Fibroblast of skin of back (primary cell): ENCODE measurements at places on chromosomes 16 and 17.

GRCh38 chr17:48997827-48998586 lies 822 bp downstream of the IGF2BP1 start:
- peak; percentile 51 for DNase-seq

DNA sequence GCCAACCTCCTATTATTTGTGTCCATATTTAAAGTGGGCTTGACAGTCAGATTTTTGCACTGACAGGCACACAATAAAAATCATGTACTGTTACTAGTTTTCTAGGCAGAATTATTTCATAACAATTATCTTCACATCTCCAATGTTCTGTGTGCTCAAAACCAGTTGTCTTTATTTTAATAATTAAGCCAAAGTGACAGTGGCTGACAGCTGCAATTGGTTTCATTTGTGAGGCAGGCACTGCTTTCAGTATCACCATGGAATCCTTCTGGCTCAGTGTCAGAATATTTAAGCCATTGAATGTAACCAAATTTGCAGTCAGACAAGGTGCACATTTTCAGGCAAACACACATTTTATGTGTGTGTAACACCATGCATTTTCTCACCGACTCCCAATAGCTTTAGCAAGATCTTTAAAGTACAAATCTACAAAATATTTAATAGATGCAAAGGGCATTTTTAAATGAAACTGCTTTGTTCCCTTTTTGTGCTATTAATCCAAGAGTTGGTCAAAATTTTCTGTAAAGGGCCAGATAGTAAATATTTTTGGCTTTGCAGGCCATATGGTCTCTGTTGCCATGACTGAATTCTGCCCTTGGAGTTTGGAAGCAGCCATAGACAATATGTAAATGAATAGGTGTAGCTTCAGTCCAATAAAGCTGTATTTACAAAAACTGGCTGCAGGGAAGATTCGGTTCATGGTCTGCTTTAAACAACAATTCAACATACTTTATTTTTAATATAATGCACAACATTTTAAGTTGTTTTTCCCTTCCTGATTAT lies 486.0 kb downstream of the KCNJ2 start:
- DNase-seq: no peak

- no peak for DNase-seq
Observed at GRCh38 chr16:86051368-86052114, 152.6 kb downstream of the IRF8 start.

GRCh38 chr16:54493594-54493993 lies 207.0 kb upstream of the IRX3 start:
- DNase-seq: peak; percentile 25

DNA sequence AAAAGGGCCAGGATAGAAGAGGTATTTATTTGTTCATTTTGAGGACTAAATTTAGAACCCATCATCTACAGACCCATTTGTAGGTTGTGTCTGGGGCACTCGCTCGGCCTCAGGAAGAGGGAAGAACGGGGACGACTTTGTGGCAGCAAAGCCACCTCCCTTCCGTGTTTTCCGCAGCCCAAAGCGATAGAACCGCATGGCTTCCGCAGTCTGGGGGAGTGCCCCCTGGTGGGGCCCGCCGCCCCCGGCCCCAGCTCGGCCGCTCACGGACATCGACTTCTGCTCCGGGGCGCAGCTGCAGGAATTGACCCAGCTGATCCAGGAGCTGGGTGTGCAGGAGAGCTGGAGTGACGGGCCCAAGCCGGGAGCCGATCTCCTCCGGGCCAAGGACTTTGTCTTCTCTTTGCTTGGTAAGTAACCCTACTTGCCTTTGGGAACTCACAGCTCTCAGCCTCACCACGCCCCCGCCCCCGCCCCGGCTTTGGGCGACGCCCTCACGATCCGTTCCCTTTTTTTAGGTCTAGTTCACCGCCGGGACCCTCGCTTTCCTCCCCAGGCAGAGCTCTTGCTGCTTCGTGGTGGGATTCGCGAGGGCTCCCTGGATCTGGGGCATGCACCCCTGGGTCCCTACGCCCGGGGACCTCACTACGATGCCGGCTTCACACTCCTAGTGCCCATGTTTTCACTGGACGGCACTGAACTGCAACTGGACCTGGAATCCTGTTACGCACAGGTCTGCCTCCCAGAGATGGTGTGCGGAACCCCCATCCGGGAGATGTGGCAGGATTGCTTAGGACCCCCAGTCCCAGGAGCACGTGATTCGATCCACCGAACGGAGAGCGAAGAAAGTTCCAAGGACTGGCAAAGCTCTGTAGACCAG lies 681 bp downstream of the TMEM102 start:
- no peak for DNase-seq

DNA sequence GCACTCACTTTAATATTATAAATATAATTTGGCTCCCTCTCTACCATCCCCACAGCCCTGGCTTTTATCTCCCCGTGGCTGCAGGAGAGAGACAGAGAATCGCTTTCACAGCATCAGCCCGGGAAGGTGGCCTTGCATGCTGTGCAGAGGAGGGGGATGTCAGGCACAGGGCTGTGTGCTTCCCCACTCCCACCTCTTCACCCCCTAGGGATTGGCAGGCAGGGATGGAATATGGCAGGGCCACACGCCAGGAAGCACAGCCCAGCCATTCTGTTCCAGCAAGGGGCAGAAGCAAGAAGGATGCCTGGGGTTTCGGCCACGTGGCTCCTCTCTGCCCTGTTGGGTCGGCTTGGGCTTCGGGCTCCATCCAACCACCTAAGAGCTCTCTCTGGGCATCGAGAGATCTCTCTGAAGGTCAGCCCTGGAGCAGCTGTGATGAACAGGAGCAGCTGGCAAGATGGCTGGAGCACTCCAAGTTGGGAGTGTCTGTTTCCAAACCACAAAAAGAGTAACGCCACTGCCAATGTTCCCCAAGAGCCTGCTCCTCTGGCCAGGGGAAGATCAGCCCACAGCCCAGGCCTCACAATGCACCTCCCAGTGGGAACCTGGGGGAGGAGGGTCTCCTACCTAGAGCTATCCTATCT lies 223.2 kb downstream of the C16orf78 start:
- DNase-seq: no peak

- DNase-seq: peak; percentile 37
Observed at GRCh38 chr17:46977348-46977747, 1.7 kb downstream of the RPRML start.

DNA sequence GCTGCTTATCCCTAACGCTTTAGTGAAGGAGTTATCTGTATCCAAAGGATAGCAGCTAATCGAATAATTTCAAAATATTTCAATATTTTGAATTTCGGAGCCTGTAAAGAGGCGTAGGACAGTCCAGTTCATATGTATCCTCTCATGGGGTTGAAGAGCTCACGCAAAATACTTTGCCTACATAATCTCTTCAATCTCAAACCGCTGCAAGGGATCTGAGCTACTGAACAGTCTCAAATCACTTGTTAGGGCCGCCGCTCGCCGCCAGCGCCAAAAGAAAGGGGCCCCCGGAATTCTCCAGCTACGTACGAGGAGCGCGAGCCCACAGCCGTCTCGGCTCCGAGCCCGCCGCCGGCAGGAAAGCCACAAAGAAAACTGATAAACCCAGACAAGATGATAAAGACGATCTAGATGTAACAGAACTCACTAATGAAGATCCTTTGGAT lies 601 bp upstream of the RFWD3 start:
- peak; percentile 27 for DNase-seq

GRCh38 chr17:61459142-61459809 lies 7.1 kb downstream of the TBX4 start:
- DNase-seq: no peak

- no peak for DNase-seq
Observed at GRCh38 chr16:89572073-89572484, 3.5 kb upstream of the CPNE7 start.

GRCh38 chr17:82913304-82914043 lies 73.7 kb upstream of the ZNF750 start:
- DNase-seq: no peak

DNA sequence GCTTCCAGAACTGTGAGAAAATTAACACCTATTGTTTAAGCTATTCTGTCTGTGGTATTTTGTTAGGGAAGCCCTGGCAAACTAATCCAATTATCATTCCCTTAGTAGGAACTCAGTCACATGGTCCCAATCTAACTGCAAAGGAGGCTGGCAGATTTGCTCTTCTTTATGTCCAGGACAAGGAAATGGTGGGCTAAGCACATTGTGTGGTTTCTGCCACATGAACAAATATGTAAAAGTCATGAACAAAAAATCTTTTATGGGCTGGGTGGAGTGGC lies 278.6 kb upstream of the RPL38 start:
- DNase-seq: no peak

DNA sequence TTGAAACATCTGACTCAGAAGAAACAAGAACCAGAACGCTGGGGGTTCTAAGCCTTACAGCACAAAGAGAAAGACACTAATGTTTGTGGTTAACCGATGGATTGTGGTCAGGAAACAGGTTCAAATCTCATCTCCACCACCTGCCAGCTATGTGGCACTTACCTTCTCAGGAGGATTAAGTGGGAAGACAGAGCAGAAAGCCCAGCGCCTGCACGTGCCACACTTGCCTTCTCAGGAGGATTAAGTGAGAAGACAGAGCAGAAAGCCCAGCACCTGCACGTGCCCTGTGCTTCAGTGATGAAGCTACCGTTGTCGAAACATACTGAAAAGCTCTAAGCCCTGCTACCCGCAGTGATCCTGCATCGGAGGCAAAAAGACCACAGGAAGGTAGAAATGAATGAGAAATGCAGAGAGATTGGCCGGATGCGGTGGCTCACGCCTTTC lies 90.6 kb downstream of the NXN start:
- DNase-seq: no peak

- DNase-seq: no peak
Observed at GRCh38 chr17:47834756-47835155, 3.3 kb downstream of the LRRC46 start.

- DNase-seq: peak; percentile 27
Observed at GRCh38 chr17:15955793-15956541, 11.0 kb downstream of the ADORA2B start.

DNA sequence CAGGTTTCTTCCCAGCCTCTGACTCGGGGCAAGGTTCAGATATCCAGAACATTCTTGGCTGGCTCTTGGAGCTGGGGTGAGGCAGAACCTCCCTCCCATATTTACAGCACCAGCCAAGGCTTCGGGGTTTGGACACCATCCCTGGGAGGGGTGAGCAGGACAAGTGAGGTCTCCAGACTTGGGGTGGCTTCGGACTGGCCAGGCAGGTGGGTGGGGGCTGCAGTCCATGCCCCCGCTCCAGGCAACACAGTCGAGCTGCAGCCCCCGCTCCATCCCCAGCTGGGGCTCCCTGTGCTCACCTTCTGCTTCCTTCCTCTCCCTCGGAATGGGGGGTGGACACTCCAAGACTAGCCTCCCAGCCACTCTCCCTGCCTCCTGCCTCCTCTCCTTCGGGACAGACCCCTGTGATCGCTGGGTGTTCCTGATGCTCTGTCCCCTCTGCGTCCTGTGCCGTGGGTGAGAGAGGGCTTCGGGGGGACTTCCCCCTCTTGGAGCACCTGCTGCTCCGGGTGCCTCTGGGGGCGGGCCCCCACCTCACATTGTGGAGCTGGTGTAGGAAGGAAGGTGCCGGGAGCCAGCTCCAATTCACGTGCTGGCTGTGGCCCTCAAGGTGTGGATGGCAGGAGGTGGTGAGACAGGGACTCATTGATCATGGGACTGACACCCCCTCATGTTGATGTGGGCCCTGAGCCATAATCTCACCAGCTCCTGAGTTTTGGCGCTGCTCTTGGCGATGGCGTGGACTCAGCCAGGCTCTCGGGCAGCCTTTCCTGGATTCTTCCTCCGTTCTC lies 189.2 kb downstream of the SEC14L1 start:
- no peak for DNase-seq

- DNase-seq: no peak
Observed at GRCh38 chr16:20614186-20615141, 38.3 kb upstream of the ACSM2B start.

DNA sequence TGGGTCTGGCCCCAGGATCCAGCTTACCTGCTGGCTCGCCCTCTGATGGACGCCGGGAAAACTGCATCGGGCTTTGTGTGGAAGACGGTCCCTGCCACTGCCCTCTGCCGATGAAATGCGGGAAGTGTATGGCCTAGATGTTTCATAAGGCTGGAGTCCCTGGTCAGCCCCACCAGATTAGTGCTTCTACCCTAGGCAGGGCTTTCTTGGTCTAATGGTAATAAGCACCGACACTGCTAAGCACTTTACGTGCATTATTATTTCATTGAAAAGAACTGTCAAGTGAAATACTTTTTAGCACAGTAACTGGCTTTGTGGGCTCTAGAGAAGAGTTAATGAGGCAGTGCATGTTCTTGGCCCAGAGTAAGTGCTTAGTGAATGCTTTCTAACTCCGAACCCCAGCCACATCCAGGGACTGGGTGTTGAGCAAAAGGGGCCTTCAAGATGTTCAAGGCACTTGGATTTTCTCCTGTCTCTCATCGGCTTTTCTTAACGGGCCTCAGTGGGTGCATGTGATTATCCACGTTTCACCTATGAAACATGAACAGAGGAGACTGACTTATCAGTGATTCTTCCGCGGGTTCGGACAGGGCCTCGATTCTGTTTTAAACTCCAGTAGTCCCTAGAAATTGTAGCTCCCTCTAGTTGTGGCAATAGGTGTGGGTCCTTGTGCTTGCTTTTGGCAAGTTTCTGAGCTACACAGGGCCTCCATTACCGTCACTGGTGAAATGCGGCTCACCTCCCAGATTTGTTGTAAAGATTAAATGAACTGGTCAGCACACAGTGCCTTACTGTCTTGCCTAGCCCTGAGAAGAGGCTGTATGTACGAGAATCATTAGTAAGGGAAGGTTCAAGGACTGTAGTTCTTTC lies 6.6 kb downstream of the TRAF4 start:
- peak; percentile 88 for DNase-seq

DNA sequence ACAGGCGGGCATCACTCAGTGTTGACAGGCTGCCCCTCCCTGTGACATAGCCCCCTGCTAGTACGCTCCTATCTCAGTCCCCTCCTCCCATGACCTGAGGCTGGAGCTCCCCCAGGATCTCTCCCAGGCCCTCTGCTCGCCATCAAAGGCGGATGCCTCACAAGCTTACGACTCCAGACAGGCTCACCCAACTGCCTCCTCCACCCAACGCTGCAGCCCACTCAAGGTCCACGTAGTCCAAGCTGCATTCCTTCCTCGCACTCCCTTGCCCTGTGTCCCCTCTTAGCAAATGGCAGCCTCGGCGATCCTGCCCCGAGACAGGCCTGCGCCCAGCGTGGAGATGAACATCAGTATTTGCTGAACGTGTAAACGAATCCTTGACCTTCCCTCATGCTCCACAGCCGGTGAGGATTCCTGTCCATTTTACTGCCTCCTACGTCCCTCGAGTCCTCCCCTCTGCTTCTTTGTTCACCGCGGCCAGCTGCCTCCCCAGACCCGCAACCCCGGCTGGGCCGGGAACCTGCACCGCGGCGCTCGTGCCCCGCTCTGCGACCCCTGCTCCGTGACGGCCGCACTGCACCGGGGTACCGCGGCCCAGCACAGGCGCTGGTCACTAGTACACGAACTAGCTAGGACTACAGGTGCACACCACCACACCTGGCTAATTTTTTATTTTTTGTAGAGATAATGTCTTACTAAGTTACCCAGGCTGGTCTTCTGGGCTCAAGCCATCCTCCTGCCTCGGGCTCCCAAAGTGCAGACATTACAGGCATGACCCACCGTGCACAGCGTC lies 838 bp upstream of the TMEM97 start:
- DNase-seq: no peak

GRCh38 chr17:6596511-6596910 lies 40.2 kb upstream of the PITPNM3 start:
- no peak for DNase-seq

- DNase-seq: no peak
Observed at GRCh38 chr17:2194889-2195335, 108.7 kb downstream of the SMG6 start.

- DNase-seq: no peak
Observed at GRCh38 chr16:35752773-35753558, 2293.6 kb downstream of the TP53TG3F start.

GRCh38 chr17:67995570-67996263 lies 552 bp downstream of the C17orf58 start:
- peak; percentile 2 for DNase-seq

GRCh38 chr16:49484451-49484849 lies 110.8 kb downstream of the C16orf78 start:
- DNase-seq: peak; percentile 32
